GM23338 (cell line): ENCODE measurements at places on chromosomes 3 and 15. TPM values are rescaled to one million over a fixed set of nuclear protein-coding genes. Genes with fewer than 3 reads are reported as not detected.

Gene IGSF11
- total RNA-seq = 1.8 and 3.3 TPM in 2 replicates

Gene SCN11A
- total RNA-seq = 0.08 and 0.14 TPM in 2 replicates

DNA sequence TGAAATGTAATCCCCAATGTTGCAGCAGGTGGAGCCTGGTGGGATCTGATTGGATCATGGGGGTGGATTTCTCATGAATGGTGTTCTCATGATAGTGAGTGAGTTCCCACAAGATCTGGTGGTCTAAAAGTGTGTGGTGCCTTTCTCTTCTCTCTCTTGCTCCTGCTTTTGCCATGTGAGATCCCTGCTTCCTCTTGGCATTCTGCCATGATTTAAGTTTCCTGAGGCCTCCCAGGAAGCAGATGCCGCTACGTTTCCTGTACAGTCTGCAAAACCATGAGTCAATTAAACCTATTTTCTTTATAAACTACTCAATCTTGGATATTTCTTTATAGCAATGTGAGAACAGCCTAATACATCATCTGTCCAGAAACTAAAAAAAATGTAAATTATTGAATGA is 298.3 kb downstream of the MEX3B start:
- DNase-seq = no peak

DNA sequence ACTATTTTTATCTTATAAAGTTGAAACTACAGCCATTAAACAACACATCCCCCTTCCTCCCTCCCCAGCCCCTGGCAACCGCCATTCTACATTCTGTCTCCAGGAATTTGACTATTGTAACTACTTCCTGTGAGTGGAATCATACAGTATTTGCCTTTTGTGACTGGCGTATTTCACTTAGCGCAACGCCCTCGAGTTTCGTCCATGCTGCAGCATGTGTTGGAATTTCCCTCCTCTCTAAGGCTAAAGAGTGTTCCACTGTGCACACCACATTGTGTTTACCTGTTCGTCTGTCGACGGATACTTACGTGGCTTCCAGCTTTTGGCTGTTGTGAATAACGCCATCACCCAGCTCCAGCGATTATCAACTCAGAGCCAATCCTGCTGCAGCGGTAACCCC is 52.0 kb upstream of the DLG1 start:
- DNase-seq = no peak

DNA sequence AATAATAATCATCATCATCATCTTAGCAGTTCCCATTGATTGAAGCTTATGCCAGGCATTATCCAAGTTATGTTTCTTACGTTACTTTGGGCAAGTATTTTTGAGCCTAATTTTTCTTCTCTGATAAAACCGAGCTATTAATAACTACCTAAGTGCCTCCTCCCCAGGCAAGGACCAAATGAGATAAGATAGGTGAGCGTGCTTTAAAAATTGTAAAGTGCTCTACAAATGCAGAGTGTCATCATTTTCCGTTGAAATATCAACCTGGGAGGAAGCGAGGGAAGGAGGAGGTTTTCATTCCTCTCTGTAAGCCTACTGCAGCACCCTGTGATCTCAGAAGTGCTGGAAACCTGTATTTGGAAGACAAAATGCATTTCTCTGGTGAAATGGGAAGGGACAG is 96.7 kb upstream of the MITF start:
- DNase-seq = no peak
